ENCODE measurements at places on chromosomes 11 and 22.

DNA sequence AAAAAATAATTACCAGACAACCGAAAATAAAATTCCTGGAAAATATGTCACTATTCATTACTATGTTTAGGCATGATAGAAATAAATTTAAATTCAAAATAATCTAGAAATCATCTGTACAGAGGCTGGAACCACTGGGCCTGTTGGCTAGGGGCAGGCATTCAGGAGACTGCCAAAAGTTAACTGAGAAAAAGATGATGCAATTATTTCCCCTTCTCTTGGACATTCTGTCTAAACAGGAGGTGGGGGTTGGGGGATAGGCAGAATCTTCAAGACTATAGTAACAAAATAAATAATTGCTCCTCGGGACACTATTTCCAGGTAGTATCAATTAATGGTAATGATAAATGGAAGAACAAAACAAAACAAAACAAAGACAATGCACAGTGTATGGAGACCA lies 14.1 kb downstream of the BTBD10 start:
- no peak for DNase-seq

DNA sequence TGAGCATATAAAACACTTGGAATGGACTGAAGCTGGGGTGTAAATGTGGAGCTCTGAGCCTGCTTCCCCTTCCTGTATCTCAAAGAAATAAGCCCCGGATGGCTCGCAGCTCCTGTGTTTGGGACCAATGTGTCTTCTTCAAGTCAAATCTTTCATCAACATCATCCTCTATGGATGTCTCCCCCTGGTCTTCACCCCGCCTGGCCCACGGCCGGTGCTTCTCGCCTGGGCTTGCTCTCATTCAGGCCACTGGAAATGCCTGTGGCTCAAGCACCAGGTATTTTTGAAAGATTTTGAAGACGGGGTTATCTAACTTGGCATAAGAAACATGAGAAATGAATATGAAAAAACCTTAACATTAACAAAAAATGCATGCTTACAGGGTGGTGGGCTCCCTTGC lies 769.8 kb downstream of the BRD1 start:
- DNase-seq: no peak

DNA sequence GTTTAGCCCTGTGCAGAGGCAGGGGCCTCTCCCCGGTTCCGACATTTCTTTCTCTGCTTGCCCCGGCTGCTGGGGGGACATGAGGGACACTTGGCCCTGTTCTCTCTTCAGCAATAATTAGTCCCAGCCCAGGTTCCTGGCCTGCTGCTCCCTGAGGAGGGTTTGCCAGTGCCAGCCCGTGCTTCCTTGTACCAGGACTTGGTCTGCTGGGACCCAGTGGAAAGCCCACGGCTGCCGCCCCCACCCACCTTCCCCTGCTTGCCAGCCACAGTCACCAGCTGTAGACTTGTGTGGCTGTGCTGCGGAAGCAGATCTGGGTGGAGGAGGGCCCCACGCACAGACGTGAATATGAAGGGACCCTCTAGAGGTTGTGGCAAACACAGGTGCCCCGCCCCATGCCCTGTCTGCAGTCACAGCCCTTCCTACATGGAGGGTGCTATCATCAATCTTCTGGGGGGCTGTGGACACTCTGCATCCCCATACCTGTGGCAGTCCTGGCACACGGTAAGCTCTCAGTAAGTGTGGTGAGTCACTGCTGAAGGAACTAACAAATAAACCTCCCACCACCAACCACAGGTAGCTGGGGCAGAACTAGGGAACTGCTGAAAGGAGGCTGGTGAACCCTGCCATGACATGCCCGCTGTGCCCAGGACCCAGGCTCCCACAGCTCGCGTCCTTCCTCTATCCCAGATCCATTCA lies 949 bp downstream of the TP53AIP1 start:
- no peak for DNase-seq

DNA sequence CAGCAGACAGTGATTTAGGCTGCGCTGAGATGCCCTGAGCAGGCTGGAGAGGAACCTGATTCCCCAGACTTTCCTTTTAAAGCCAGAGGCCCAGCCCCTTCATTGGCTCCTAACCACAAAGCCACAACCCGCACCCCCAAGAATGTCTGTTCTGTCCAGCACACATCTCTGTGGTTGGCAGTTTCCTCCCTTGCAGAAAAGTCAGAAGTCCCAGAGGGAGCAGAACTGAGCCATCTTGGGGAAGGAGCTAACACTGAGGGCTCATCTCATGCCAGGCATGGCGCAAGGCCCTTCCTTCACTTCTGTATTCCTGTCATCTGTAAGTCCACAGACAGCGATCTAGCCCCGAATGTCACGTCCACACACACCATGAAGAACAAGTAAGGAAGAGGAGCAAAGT lies 97.1 kb upstream of the SYT13 start:
- DNase-seq: no peak

- DNase-seq: peak; percentile 62
Measured at GRCh38 chr22:35552196-35552842, 11.7 kb downstream of the RASD2 start.

DNA sequence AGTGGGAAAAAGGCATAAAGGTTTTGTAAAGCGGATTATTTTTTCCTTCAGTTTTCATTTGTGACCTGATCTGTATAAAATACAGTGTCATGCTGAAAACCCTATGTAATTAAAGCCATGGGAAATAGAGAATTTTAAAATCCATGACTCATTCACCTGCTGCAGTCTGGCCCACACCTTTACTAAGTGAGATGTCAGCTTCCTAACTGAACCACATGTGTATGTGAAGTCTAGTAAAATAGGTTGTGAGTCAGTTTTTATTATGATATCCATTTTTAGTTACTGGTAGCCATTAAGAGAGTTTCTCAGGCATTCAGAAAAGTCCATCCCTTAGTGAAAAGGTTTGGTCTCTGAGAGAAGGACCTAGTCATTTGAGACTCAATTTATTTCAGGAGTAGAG lies 60.9 kb downstream of the TRIM44 start:
- no peak for DNase-seq

- DNase-seq: no peak
Measured at GRCh38 chr11:65642014-65642671, 4.2 kb downstream of the SIPA1 start.

DNA sequence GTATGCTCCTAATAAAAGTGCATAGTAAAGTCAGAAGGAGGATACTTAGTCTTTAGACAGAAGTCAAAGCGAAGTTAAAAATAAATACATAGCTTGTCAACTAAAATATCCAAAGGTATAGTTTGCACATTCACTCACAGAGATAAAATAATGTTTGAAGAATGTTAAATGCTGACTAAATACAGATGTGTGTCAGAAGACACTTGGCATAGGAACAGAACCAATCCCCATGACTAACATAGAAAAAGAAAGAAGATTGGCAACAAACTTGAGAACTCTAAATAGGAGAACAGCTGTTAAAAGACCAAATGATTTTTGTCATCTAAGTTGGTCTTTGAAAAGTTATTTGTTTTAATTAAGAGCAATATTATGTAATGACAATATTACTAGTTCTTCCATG lies 1172.1 kb upstream of the RAG2 start:
- DNase-seq: no peak

DNA sequence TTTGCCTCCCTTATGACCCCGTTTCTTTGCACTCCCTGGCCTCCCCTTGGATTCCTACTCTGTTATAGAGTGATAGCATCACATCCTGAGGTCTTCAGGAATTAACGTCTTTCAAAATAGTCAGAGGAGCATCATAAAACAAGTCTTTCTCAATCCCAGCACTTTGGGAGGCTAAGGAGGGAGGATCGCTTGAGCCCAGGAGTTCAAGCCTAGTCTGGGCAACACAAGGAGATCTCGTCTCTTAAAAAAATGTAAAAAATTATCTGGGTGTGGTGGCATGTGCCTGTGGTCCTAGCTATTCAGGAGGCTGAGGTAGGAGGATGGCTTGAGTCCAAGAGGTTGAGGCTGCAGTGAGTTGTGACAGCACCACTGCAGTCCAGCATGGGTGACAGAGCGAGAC lies 68.7 kb upstream of the AMPD3 start:
- DNase-seq: no peak

- no peak for DNase-seq
Measured at GRCh38 chr22:42385696-42386095, 46.5 kb downstream of the NFAM1 start.

DNA sequence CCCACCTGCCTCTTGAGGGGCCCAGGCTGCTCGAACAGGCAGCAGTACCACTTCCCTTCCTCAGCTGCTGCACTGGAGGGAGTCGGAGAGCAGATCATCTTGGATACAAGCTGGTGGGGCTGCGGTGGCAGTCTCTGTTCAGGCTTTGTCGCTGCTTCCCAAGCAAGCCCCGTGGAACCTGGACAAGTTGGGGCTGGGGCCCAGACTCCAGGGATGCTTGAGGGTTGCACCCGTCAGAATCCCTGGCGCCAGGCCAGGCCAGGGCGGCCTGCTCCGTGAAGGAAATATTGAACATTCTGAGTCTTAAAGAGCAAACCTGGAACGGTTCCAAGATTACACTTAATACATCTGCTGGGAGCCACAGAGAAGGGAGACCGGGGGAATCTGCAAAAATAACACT lies 310.1 kb upstream of the SORL1-AS1 start:
- DNase-seq: no peak

GRCh38 chr22:29275167-29275566 lies 7.1 kb downstream of the EWSR1 start:
- DNase-seq: no peak

GRCh38 chr22:45006111-45006963 lies 3.5 kb downstream of the PHF21B start:
- DNase-seq: no peak

- DNase-seq: no peak
Measured at GRCh38 chr11:71342951-71343827, 90.8 kb upstream of the SHANK2 start.

- no peak for DNase-seq
Measured at GRCh38 chr22:39176714-39177455, 24.4 kb upstream of the CBX7 start.

GRCh38 chr11:17394743-17395390 lies 6.4 kb upstream of the KCNJ11 start:
- no peak for DNase-seq

DNA sequence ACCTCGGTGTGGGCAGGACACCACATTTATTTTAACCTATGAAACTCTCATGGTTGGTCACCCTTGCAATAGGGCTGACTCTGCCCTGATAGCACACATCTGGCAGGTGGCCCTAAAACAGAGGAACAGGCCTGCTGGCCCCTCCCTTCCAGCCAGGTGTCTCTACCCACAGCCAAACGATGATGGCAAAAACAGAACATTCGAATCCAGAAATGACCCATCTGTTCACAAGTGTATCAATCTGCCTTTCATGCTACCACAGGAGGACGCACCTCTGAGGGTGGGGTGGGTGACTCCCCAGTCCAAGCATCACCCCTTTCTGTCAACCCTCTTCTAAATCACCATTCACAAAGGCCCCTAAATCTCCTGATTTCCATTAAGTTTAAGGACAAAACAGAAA lies 118.1 kb downstream of the ETS1 start:
- DNase-seq: no peak

DNA sequence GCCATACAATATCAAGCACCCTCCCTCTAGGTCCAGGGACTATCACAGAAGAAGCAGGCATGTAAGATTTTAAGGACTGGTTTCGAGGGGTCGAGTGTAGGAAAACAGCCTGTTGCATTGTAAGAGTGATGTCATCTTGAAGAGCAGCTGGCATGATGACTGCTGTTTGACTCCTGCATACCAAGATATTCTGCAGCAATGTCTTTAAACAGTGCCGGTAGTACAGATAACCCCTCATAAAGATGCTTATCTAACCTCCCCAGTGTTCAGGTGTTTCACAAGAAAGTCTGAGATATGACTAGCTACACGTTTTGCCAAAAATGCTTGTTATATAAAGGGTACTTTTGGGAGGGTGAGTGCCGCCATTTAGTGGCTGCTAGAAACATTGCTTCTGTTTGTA lies 12.0 kb downstream of the FAM111A start:
- DNase-seq: no peak

- no peak for DNase-seq
Measured at GRCh38 chr11:77125191-77125590, 2.9 kb upstream of the MYO7A start.

DNA sequence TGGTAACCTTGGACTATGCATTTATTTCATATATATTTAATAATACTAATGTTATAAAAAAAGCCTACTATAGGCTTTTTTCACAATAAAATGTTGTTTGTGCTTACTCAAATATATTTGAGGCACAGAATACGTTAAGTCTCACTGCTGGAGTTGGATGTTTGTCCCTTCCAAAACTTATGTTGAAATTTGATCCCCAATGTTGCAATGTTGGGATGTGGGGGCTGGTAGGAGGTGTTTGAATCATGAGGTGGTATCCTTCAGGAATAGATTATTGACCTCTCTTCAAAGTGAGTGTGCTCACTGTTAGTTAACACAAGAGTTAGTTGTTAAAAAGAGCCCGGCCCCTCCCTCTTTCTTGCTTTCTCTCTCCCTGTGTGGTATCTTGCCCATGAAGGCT lies 1295.9 kb downstream of the JRKL start:
- no peak for DNase-seq

- DNase-seq: no peak
Measured at GRCh38 chr11:120217941-120218694, 7.3 kb downstream of the OAF start.

DNA sequence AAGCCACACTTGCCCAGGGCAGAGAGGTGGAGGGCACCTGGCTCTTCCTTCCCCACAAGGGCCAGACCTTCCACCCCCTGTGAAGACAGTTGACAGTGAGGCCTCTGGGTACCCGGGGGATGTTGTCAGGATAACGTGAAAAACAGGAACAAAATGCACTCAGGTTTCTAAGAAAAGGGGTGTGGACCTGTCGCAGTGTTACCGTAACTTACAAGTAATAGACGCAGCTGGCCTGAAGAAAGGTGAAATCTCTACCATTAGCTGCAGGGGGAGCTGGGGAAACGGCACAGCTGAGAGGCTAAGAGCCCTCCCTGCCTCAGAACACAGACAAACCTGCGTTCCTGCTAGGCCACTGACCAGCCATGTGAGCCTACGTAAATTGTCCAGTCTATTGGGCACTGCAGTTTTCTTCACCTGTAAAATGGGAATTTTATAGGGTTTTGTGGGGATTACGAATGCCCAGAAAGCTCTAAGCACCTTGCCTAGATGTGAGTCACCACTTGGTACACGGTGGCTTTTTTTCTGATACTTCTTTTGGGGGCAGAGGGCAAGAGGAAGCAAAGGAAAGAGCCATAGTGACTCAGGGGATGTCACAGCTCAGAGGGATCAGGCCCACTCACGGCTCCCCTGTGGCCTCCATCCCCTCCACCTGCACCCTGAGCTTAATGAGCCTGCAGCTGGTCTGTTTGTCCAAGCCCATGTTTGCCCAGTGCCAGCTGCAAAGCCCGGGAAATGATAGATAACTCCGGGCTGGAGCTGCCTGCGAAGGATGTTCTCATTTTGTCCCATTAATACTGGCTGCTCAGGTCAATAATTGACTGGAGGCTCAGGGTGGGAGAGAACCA lies 18.4 kb upstream of the CABP7 start:
- DNase-seq: no peak
